ENCODE measurements at places on chromosomes 1 and 21.
A peak's percentile ranks its signal among the peaks of the same experiment; 100 is the strongest.

GRCh38 chr1:41268154-41268770, 26.2 kb upstream of the SCMH1 start:
- DNase-seq: peak; percentile 85

- DNase-seq: no peak
Measured at GRCh38 chr1:183052861-183053260, 29.6 kb downstream of the LAMC1 start.

DNA sequence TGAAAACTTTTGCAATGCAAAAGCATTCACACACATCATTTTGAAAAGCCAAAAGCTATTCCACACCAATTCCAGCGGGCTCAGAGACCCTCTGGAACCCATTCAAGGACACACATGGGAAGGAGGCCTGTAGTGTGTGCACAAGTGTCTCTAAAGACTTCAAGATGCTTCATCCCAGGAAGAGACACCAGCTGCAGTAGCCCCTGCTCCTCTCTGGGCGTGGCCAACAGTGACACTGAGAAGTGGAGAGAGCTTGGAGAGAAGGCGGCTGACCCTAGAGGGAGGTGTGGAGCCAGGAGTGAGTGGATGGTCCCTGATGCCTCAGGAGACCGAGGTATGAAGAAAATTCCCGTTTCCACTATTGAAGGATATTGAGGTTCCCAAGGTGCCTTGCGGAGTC, 14.9 kb upstream of the TNNI1 start:
- no peak for DNase-seq

GRCh38 chr1:7267493-7267892, 482.2 kb downstream of the CAMTA1 start:
- no peak for DNase-seq

- no peak for DNase-seq
Measured at GRCh38 chr21:39381009-39381408, 32.1 kb upstream of the HMGN1 start.

GRCh38 chr1:91897016-91897415, 11.1 kb upstream of the TGFBR3 start:
- no peak for DNase-seq
